ENCODE measurements at places on chromosomes 2 and 18.

DNA sequence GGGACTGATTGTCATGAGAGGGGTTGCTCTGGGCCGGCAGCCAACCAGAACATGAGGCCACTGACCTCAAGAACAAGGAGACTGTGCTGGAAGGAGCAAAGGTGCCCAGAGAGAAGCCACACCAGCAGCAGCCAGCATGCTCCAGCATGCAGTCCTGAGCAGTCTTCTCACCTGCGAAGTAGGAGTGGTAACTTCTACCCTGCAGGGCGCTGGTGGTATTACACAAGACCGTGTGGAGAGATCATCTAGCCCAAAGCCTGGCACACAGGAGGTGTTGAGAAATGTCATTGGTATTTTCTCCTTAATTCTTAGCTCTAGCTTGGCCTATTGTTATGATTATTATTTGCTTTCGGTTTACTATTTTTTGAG is 132.7 kb downstream of the TSN start:
- no peak for DNase-seq

- no peak for DNase-seq
Measured at GRCh38 chr2:15432642-15433256, 128.4 kb downstream of the NBAS start.

- no peak for DNase-seq
Measured at GRCh38 chr2:208189069-208189809, 591 bp downstream of the C2orf80 start.

DNA sequence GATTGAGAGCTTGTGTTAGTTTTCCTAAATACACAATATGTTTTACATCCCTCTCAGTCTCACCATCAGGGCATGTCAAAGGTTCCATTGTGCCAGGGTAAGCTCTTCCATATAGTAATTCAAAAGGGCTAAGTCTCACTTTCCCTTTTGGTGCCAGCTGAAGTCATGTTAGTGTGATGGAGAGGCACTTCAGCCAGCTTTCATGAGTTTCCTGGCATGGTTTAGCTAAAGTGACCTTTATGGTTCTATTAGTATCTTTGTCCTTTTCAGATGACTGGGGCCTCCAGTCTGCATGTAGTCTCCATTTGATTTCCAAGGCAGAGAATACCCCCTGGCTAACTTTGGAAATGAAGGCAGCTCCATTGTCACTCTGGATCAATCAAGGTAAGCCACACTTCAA is 27.2 kb downstream of the NAT8 start:
- no peak for DNase-seq

GRCh38 chr18:49002045-49002444 is 51.3 kb upstream of the SMAD7 start:
- DNase-seq = no peak

- DNase-seq = no peak
Measured at GRCh38 chr2:239053801-239054503, 206.1 kb downstream of the TWIST2 start.

DNA sequence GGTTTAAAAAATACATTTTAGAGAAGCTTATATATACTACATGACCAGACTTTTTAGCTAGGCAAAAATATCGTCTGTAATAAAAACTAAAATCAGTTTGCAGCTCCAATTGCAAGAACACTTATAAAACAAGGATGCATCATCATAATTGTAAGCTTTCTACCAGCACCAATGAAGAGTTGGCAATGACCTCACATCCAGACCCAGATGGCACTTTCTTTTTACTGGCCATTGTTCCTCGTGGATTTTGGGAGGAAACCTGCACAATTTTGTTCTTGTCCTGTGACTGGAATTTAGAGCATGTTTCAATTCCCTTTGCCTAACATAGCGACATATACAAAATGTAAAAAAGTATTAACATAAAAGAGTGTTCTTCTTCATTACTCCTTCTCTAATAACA is 174.3 kb downstream of the ZNF521 start:
- no peak for DNase-seq

DNA sequence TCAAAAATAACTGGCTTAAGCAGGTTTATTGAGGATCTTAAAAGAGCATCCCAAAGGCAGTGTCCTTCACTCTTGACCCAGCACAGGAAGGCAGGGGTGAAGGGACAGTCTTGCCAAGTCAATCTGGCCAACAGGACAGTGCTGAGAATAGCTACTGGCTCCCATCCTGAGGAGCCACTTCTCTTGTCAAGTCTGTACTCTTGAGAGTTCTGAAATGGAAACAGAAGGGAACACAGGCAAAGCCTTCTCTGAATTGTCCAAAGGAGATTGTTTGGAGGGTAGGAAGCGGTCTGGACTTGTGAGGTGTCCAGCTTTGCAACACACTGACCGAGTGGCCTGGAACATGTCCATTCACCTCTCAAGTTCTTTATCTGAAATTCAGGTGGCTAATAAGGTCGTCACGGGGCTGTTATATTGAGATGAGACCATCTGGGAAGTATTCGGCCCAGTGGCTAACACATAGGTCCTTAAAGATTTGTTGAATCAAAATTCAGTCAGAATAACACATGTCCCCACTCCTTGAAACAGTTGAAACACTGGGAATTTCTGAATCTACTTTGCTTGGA is 99.5 kb upstream of the FHL2 start:
- no peak for DNase-seq
